ENCODE measurements at places on chromosomes 7 and 10.

- no peak for DNase-seq
Observed at GRCh38 chr7:49398236-49398635, 375.2 kb upstream of the VWC2 start.

DNA sequence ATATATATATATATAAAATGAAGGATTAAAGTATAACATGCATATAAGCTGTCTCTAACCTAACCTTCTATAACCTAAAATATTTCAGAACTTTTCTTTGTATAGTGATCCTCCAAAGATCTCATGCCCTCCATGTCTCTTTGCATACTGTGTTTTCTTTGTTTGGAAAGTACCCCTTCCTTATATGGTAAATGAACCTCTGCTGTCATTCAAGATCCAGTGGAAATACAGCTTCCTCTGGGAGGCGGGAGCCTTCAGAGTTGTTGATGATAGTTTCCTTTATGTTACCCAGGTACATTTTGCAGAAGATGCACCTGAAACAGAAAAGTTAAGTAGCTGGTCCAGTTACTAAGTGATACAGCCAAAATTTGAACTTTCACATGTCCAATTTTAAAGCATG, 233.3 kb upstream of the FOXP2 start:
- DNase-seq: no peak

DNA sequence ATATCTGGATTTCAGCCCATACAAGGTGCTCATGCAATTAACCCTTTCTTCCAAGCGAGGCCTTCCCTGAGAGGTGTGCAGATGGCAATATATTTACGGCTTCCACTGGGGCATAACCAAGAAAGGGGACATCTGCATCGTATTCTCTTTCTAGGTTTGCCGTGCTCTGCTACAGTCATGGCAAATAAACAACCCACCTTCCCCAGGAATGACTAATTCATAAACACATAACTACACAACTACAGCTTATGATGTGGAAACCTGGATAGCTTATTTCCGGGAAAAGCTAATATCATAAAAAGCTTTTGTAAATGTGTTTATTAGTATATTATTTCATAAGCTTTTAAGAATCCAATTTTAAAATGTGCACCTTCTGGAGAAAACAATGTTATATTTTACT, 120.0 kb downstream of the CAMK1D start:
- no peak for DNase-seq

- DNase-seq: no peak
Observed at GRCh38 chr7:123754271-123754871, 5.6 kb upstream of the WASL start.

DNA sequence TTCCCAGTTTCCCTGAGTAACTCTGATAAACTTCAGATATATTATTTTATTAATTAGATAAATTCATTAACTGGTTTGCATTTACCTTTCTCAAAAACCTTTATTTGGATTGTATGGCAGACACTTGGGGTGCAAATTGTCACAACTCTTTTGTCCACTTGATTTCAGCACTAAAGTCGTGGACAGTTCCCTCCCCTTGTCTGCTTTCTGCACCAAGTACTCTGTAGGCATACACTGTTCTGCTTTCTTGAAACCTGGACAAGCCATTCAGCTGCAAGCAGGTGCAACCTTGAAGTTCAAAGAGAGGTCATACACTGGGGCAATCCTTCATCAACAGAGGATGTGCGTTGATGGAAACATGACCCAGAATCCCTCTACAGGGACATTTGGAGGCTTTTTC, 162.9 kb downstream of the ARL5B start:
- peak; percentile 66 for DNase-seq

- DNase-seq: no peak
Observed at GRCh38 chr10:13820964-13821337, 234.2 kb downstream of the PRPF18 start.

- DNase-seq: no peak
Observed at GRCh38 chr10:132876993-132877431, 65.4 kb downstream of the CFAP46 start.

GRCh38 chr7:78264105-78264504, 465.5 kb downstream of the PHTF2 start:
- no peak for DNase-seq

DNA sequence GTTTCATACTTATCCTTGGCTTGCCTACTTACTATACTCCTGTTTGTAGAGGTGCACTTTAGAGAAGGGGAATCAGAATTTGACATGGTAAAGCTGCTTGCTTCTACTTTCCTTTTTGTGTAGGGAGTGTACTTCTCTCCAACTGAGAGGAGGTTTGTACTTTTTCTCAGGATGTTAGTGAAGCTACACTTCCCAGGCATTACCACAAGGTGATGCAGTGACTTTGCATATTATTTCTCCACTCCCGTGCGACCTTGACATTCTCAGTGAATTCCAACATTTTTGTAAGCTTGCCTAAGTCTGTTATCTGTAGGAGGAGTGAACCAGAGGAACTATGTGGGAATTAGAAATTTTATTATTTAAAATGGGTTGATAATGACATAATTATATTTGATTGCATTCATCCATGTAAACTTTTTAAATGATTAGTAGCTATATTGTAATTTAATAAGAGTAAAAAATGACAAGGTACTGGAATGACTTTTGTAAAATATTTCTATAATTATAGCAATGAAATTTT, 5.2 kb downstream of the TAX1BP1 start:
- DNase-seq: peak; percentile 78

- DNase-seq: no peak
Observed at GRCh38 chr10:16964576-16965343, 147.5 kb upstream of the RSU1 start.

- no peak for DNase-seq
Observed at GRCh38 chr10:2279711-2280110, 542.4 kb upstream of the ADARB2 start.

- DNase-seq: no peak
Observed at GRCh38 chr7:25684360-25684759, 456.1 kb upstream of the NPVF start.

GRCh38 chr10:44805466-44806210, 105.5 kb upstream of the TMEM72 start:
- DNase-seq: no peak

- no peak for DNase-seq
Observed at GRCh38 chr7:40848541-40849221, 713.9 kb downstream of the SUGCT start.

GRCh38 chr7:41715000-41715399, 12.1 kb upstream of the INHBA start:
- DNase-seq: no peak

DNA sequence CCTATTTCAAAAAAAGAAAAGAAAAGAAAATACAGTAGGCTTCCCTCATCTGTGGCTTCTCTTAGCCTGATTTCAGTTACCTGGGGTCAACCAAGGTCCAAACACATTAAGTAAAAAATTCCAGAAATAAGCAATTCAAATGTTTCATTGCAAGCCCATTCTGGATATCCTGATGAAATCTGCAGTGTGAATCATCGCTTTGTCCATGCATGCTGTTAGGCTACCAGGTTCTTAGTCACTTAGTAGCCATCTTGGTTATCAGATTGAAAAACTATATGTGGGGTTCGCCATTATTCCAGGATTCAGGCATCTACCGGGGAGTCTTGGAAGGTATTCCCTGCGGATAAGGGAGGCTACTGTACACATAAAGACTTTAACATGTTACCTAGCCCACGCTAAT, 991 bp upstream of the FAM204A start:
- DNase-seq: no peak

GRCh38 chr7:22137026-22137425, 191.3 kb upstream of the CDCA7L start:
- DNase-seq: no peak

DNA sequence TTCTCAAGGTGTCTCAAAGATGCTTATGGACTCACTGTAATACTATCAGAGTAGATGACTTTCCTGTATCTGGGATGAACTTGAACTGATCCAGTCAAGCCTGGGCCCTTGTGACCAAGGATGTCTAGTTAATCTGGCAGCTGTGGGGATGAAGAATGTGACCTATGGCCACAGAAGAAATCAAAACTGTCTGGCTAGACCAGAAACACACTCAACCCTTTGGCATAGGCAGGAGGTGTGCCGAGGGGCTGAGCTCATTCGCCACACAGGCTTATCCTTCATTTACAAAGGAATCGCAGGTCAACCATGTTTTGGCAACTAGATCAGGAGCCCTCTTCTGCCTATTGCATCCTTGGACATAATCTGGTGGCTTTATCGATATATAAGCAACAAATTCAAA, 110.6 kb downstream of the ATXN7L1 start:
- no peak for DNase-seq

DNA sequence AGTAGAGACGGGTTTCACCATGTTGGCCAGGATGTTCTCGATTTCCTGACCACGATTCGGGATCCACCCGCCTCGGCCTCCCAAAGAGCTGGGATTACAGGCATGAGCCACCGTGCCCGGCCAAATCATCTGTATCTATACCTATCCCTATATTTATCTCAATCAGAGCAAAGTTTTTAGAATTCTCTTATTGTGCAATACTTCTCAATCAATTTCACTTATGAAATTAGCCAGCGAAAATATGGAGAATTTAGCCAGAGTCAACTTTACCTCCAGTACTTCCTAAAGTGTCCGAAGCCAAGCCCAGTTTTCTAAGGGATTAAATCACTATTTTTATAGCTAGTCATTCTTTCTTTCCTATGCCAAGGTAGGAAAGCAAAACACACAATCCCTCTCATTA, 319.1 kb upstream of the PFKP start:
- no peak for DNase-seq

DNA sequence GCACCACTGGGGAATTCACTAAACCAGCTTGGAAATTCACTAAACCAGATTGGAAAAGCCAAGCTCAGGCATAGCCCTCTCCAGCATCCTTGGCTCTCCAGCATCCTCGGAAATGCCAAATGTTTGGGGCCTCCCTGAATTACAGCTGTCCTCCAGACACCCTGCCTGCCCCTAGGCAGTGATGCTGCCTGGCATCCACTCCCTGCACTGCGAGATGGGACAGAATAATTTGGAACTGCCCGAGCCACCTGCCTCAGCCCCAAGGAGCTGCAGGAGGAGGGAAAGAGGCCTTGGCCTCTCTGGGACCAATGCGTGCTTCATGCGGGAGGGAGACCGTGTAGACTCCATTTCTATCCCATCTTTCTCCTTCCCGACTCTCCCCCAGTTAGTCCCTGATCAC, 64.3 kb downstream of the INSIG1 start:
- DNase-seq: no peak

DNA sequence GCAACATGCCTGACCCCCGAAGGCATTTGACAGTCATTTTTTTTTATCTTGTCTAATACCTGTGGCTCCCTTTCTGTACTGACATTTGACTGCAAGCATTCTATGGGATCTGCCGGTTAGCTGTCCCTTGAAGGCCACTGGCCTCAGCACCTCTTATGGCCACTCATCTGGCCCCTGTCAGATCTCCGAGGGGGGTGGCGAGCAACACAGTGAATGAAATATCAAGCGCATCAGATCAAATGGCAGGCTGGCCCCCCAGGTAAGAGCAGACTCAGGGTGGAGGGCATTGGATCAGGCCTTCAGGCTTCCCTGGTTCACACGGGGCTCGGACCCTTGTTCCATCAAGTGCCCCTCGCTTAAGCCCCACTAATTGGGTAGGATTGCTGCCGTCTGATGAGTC, 199.6 kb upstream of the MKI67 start:
- no peak for DNase-seq

- DNase-seq: no peak
Observed at GRCh38 chr10:124524991-124525653, 63.5 kb downstream of the LHPP start.

GRCh38 chr7:15167912-15168311, 265.4 kb upstream of the DGKB start:
- DNase-seq: no peak

- DNase-seq: no peak
Observed at GRCh38 chr7:95318501-95319100, 5.7 kb downstream of the PON1 start.

DNA sequence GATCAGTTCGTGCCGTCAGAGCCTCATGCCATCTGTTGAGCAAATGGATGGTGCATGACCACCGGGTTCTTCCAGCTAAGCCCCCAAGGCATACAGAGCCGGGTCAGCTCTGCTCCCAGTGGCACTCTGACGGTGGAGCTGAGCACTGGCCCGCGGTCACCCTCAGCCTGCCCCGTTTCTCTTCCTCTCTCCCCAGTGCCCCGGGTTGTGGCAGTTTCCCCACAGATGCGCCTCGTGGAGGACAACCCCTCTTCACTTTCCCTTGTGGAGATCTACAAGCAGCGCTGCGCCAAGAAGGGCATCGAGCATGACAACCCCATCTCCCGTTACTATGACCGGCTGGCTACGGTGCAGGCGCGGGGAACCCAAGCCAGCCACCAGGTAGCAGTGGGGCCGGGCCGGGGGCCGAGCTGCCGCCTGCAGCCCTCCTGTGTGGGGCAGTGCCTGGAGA, 129.9 kb downstream of the TRRAP start:
- DNase-seq: no peak

- no peak for DNase-seq
Observed at GRCh38 chr7:119935418-119936025, 337.5 kb upstream of the KCND2 start.

DNA sequence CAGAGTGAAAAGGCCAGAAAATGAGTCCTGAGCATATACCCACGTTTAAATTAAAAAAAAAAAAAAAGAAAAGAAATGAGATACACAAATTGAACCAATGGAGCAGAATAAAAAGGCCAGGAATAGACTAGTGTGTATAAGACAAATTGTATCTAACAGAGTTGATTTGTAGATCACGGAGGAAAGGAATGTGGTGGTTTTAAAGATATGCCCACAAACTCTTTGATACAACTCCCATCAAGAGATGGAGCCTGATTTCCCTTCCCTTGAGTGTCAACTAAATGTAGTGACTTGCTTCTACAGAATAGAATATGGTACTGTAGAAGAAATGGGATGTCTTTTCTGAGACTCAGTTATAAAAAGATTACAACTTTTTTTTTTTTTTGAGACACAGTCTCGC, 10.4 kb downstream of the SYPL1 start:
- no peak for DNase-seq

- DNase-seq: no peak
Observed at GRCh38 chr10:33991924-33992323, 657.5 kb upstream of the NRP1 start.

- no peak for DNase-seq
Observed at GRCh38 chr7:134637934-134638719, 8.5 kb upstream of the BPGM start.

- no peak for DNase-seq
Observed at GRCh38 chr10:98414578-98414931, 427 bp downstream of the PYROXD2 start.

DNA sequence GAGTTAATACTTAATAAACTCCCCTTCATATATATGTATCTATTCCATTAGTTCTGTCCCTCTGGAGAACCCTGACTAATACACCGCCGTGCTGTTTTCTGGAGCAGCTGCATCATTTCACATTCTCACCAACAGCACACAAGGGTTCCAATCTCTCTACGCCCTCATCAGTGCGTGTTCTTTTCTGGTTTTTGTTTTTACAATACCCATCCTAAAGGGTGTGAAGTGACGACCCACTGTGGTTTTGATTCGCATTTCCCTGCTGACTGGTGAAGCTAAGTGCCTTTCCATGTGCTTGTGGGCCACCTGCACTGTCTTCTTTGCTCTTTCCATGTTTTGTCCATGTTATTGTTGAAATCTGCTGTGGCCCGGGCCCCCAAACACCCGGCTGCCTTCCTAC, 11.0 kb upstream of the INSIG1 start:
- DNase-seq: no peak
